ENCODE measurements at places on chromosomes 7 and 10. TPM values are rescaled to one million over a fixed set of nuclear protein-coding genes. Genes with fewer than 3 reads are reported as not detected.
A peak's percentile ranks its signal among the peaks of the same experiment; 100 is the strongest.

Gene VWDE
- 17.0 TPM for total RNA-seq

- no peak overlapping the region for H3K4me3 ChIP-seq
- H3K27ac ChIP-seq = no peak overlapping the region
- H3K4me1 ChIP-seq = no peaks in the 10 kb centered on the region
- DNase-seq = no peak
- H3K27me3 ChIP-seq = no peaks in the 10 kb centered on the region
Measured at GRCh38 chr7:87797798-87798403, 78.3 kb downstream of the SLC25A40 start.

DNA sequence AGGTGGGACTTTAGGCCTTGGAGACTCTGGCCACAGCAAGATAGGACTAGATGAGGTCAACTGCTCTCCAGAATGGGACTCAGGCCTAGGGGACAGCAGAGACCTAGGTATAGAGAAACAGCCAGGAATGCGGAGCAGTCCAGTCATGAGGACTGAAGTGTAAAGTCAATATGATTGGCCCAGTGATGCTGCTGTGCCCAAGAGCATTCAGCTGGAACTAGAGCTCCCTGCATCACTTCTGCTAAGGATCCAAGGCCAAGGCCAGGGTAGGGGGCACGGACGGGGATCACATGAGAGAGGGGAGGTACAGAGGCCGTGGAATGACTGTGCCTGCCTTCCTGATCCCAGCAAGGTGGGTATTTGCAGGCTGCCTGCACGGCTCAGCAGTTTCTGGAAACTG is 237.9 kb downstream of the FRMD4A start:
- H3K27ac ChIP-seq = no peak overlapping the region
- no peaks in the 10 kb centered on the region for H3K4me1 ChIP-seq
- DNase-seq = no peak
- H3K36me3 ChIP-seq = no peaks in the 10 kb centered on the region

Gene EBF3
- total RNA-seq = 6.6 TPM

DNA sequence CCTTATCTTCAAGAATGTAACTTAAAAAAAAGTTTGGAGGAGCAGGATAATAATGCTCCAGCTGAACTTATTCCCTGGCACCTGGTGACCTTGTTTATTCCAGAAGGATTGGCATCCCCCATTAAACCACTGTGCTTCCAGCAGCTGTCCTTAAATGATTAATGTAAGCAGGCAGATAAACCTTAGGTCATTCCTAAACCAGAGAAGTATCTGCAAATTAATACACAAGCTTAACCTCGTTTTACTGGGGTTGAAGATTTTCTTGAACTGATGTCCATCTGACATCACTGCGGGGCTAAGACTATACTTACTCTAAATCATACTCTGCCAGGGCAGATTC is 116.1 kb upstream of the PALS2 start:
- no peaks in the 10 kb centered on the region for H3K4me1 ChIP-seq
- no peaks in the 10 kb centered on the region for H3K36me3 ChIP-seq
- no peak for DNase-seq
- no peak overlapping the region for H3K4me3 ChIP-seq

Gene ZNF479
- not detected for total RNA-seq

- H3K27me3 ChIP-seq = no peaks in the 10 kb centered on the region
- H3K4me1 ChIP-seq = no peaks in the 10 kb centered on the region
- H3K4me3 ChIP-seq = peak within 1 kb of the TSS; percentile 83
- H3K36me3 ChIP-seq = no peaks in the 10 kb centered on the region
- DNase-seq = peak; percentile 49
- peak within 1 kb of the TSS; percentile 77 for H3K27ac ChIP-seq
Measured at GRCh38 chr7:82443547-82444219, at the start of gene CACNA2D1. CACNA2D1 (minus strand) TSS chr7:82443777.

- no peaks in the 10 kb centered on the region for H3K36me3 ChIP-seq
- H3K4me1 ChIP-seq = no peaks in the 10 kb centered on the region
- no peak for DNase-seq
- no peak overlapping the region for H3K27ac ChIP-seq
- H3K4me3 ChIP-seq = no peak overlapping the region
Measured at GRCh38 chr7:22802426-22802825, 20.2 kb downstream of the TOMM7 start.

- no peaks in the 10 kb centered on the region for H3K27me3 ChIP-seq
- DNase-seq = no peak
- no peaks in the 10 kb centered on the region for H3K36me3 ChIP-seq
Measured at GRCh38 chr7:81473236-81473635, 296.6 kb downstream of the HGF start.

DNA sequence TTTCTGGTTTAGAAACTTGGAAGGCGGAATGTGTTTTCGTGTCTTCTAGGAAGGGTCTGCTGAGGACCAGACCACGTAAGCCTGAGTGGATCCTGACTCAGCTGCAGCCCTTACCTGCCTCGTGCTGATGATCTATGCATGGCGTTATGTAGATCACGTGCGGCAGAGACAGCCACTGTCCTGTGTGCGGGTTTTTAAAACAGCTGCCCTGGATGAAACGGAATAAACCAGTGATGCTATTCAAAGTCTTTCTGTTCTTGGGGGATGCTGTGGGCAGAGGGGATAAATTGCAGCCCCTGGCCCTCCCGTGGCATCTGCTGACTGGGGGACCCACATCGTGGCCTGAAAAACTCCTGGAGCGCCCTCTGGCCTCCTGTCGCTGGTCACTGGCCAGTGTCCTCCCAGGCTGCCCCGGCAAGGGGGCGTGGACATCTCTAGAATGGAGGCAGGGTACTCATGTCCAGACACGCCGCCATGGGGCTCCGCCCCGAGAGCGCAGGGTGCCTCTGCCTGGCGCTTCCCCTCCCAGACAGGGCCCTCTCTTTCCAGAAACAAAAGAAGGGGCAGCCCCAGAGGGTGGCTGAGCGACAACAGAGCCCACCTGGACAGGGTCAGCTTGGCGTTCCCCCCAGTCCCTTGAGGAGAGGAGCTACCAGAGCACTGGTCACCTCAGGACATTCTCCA is 13.2 kb downstream of the ALKBH4 start:
- no peaks in the 10 kb centered on the region for H3K4me1 ChIP-seq
- no peak for DNase-seq
- no peak overlapping the region for H3K4me3 ChIP-seq
- no peaks in the 10 kb centered on the region for H3K27me3 ChIP-seq
- no peak overlapping the region for H3K27ac ChIP-seq

DNA sequence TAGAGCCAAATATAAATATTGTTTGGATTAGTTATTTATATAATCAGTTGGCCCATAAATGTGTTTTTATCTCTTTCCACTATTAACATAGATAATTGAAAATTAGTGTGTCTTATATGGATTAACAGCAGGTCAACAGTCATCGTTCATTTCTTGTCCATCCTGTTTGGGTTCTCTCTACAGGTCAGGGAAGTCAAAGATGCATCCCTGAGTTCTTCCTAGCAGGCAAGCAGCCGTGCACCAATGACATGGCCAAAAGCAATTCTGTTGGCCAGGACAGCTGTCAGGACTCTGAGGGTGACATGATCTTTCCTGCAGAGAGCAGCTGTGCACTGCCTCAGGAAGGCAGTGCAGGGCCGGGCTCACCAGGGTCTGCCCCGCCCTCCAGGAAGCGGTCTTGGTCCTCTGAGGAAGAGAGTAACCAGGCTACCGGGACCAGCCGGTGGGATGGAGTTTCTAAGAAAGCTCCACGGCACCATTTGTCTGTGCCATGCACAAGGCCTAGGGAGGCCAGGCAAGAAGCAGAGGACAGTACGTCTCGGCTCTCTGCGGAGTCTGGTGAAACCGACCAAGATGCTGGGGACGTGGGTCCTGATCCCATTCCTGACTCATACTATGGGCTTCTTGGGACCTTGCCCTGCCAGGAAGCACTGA is 15.9 kb downstream of the FBH1 start:
- no peak for DNase-seq
- H3K27ac ChIP-seq = no peak overlapping the region
- H3K4me3 ChIP-seq = no peak overlapping the region
- H3K27me3 ChIP-seq = no peaks in the 10 kb centered on the region
